ENCODE measurements at places on chromosomes 7 and 10. TPM values are rescaled to one million over a fixed set of nuclear protein-coding genes. Genes with fewer than 3 reads are reported as not detected.

GRCh38 chr7:4159154-4159501 lies 523.0 kb upstream of the FOXK1 start:
- DNase-seq: peak; percentile 44

DNA sequence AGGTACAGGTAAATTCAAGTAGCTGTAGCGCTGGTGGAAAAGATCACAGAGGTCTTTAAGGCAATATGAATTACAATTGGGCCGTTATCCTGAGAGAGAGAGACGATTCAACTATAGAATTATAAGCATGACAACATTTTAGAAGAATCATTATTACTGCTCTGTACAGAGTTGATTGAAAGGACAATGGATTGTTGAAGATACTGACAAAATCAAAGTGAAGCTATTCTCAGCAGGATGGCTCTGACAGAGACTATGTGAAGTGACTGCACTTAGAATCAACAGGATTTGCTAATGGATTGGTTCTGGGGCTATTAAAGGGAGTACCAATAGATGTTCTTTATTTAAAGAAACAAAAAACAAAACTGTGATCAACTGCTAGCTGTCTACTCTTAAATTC lies 634.8 kb upstream of the GRM3 start:
- no peak for DNase-seq

DNA sequence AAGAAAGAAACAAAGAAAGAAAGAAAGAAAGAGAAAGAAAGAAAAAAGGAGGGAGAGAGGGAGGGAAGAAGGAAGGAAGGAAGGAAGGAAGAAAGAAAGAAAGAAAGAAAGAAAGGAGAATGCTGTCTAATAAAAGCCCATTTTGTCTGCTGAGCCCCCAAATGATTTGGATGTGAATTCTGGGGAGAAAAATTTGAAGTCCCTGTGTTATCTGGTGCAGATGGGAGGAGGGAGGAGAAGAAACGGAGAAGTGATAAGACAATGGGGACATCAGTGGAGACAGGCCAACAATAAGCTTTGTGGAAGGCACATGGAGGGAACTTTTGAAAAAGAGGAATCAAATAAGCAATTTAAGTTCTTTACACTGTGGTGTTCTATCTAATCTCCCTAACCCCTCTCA lies 24.6 kb upstream of the TMEM273 start:
- no peak for DNase-seq

PRF1 gene
- 4.3 TPM for total RNA-seq

- DNase-seq: no peak
Measured at GRCh38 chr10:58898854-58899573, 277.4 kb upstream of the PHYHIPL start.

ANKRD61 gene
- total RNA-seq: not detected

DNA sequence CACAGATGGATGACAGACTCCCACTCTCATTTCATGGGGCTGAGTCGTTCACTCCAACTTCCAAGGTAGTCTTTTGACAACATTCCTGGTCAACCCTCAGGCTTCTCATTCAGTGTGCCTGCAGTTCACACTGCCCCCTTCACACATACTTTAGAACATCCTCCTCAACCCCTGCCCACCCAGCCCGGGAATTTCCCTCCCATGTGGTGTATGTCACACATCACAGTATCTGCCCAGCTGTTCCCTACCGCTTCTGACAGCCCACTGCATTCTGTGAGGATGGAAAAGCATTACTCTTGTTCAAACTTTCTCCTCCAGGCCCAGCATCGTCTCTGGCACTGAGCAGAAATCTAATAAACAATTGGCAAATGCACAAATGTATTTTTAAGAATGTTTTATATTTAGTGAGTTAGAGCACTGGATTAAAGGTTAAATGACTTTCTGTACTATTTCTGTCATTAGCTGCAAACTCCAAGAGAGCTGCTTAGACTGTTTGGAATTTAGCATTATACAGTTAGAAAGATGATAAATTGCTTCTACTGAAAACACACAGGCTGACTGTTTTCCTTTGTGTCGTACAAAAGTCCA lies 110.4 kb downstream of the SFMBT2 start:
- no peak for DNase-seq

HMX2 gene
- not detected for total RNA-seq

OR6V1 gene
- not detected for total RNA-seq

GRCh38 chr10:118342638-118343020 lies 505 bp upstream of the FAM204A start:
- no peak for DNase-seq

SPDYE16 gene
- total RNA-seq: not detected

BCAP29 gene
- total RNA-seq: 113 TPM

CALCR gene
- 0.05 TPM for total RNA-seq

TMEM209 gene
- 8.6 TPM for total RNA-seq

TMEM229A gene
- total RNA-seq: not detected

DNA sequence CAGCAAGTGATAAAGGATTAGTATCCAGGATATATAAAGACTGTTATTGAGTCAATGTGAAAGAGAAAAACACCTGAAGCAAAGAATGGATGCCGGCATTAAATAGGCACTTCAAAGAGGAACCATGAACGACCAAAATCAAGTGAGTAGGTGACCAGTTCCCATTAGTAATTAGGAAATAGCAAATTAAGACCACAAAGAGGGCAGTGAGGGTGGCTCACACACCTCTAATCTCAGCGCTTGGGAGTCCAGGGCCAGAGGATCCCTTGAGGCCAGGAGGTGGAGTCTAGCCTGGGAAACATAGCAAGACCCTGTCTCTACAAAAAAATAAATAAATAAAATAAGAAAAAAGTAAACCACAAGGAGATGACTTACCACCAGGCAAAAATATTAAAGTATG lies 1.5 kb upstream of the ANTXRL start:
- no peak for DNase-seq

DNA sequence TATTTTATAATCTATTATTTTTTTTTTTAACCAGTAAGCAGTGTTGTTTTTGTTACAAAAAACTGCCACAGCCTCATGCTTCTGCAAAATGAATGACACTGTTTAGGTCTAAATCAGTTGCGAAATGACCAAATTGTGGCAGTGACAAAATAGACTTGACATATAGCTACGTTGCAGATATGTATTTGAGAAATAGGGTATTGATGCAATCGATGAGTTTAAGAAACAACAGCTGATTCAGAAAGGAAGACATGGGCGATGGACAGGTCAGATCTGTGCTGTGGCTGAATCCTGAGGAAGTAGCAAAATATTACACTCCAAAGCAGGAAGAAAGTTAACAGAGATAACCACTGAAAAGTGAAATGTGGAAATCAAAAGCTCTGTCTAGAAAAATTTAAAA lies 89.0 kb upstream of the STEAP4 start:
- no peak for DNase-seq

ABCB4 gene
- total RNA-seq: 4.4 TPM

GRCh38 chr7:28473571-28474281 lies 61.4 kb downstream of the CREB5 start:
- peak; percentile 75 for DNase-seq

- DNase-seq: no peak
Measured at GRCh38 chr7:17412883-17413282, 114.4 kb downstream of the AHR start.

- DNase-seq: no peak
Measured at GRCh38 chr7:127365164-127365956, 27.1 kb downstream of the ZNF800 start.

DNA sequence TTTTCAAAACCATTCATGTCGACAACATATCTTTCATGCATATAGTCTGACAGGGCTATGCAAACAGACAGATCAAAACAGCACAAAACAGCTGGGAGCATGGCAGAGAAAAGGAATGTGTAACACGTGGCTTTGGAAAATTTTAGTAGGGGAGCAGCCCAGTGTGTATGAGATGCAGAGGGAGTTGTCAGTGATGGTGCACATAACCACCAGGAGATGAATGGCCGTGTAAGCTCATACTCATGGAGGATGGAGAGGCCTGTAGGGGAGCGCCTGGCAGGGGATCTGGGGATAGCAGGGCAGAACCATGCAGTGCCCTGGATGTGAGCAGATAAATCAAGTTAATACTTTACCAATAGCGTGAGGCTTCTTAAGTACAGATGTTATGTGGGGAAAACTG lies 45.7 kb downstream of the RHOBTB1 start:
- no peak for DNase-seq

PTF1A gene
- not detected for total RNA-seq

TACC2 gene
- 341 TPM for total RNA-seq

DNA sequence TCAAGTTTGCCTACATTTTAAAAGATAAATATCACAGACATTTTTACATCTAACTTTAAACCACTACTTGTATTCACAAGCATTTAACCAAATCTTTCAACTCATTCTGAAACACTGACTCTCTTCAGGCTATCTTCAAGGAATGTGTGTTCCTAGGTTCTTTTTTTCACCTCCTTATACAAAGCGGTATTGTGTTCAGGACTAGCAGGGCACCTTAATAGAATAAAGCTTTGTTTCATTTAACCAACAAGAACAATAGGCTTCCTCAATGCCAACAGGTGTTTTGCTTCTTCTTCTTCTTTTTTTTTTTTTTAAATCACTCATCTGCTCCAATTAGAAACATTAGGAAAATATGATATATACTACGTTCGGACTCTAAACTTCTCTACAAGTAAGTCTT lies 212.9 kb upstream of the SEMA3E start:
- no peak for DNase-seq

CYP2C19 gene
- not detected for total RNA-seq

DNA sequence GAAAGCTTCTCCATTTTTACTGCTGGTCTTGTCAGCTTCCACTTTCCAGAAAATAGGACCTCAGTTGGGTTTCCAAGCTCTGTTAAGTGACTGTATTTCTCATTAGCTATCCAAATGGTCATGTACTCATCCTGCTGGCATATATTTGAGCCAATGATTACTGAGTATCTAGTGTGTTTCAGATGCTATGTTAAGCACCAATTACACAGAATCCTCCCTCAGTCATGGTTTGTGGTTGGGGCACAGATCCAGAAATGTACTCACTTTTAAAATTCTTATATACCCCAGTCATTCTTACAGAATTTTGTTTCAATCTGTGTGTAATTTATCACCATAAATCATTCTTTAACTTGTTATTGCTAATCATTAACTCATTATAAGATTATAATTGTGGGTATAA lies 362.3 kb upstream of the MTPN start:
- no peak for DNase-seq

GRCh38 chr7:100753750-100754149 lies 20.4 kb downstream of the ZAN start:
- DNase-seq: no peak

GRCh38 chr10:55369670-55370420 lies 568.8 kb upstream of the PCDH15 start:
- DNase-seq: no peak

DNA sequence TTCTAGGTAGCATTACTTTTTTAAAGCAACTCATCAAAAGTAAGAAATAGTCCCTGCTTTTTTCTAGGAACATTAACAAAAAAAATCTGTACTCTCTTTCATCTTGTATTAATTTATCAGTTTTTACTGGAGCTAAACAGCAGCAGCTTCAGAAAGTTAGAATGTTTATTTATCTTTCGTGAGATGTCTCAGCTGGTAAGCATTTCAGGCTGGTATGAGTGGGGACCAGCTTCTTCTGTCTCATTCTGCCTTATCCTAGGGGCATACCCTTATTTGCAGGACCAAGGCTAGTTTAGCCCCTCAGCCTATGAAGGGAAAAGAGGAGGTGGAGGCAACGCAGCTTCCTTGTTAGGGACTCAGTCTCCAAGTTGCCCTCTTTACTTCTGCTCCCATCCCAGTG lies 35.1 kb downstream of the LANCL2 start:
- DNase-seq: no peak

- peak; percentile 58 for DNase-seq
Measured at GRCh38 chr10:132187430-132188138, 836 bp downstream of the DPYSL4 start.

TRRAP gene
- total RNA-seq: 14.3 TPM

DNA sequence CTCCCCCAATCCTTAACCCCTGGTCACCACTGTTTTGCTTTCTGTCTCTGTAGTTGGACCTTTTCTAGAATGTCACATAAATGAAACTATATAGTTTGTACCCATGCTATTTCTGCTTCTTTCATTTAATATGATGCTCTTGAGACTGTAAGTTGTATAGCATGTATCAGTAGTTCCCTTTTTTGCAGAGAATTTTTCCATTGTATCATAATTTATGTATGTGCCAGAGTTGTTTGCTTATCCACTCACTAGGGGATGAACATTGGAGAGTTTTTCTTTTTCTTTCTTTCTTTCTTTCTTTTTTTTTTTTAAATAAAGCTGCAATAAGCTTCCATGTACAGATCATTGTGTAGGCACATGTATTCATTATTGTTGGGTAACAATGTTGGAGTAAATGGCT lies 544.8 kb downstream of the CNTNAP2 start:
- DNase-seq: no peak

THSD7A gene
- total RNA-seq: 1.5 TPM

- no peak for DNase-seq
Measured at GRCh38 chr10:89555688-89556445, 20.5 kb upstream of the SLC16A12 start.

GRCh38 chr7:137954614-137955013 lies 47.3 kb downstream of the CREB3L2 start:
- DNase-seq: no peak

CYP3A5 gene
- total RNA-seq: not detected

CYP2C8 gene
- total RNA-seq: not detected

GRCh38 chr7:153942036-153942435 lies 110.2 kb upstream of the DPP6 start:
- no peak for DNase-seq

GRCh38 chr10:85003083-85003482 lies 674.7 kb downstream of the CCSER2 start:
- no peak for DNase-seq

- no peak for DNase-seq
Measured at GRCh38 chr7:158023681-158024350, 563.8 kb downstream of the PTPRN2 start.
